Mammary epithelial cell (primary cell): ENCODE measurements at places on chromosomes 2 and 18. TPM values are rescaled to one million over a fixed set of nuclear protein-coding genes. Genes with fewer than 3 reads are reported as not detected.

The CRYGD gene
- not detected in 2 replicates for total RNA-seq

The CHRND gene
- total RNA-seq = not detected

The FAM124B gene
- not detected for total RNA-seq

The RNF25 gene
- 47.1 and 51.0 TPM in 2 replicates for total RNA-seq

The CROCC2 gene
- not detected for total RNA-seq

The CLIP4 gene
- total RNA-seq = 257 TPM

The RBMS1 gene
- total RNA-seq = 52.1 and 61.3 TPM in 2 replicates

The EVX2 gene
- total RNA-seq = not detected in 2 replicates

The SPP2 gene
- total RNA-seq = not detected in 2 replicates

The TMEM37 gene
- total RNA-seq = not detected in 2 replicates

The SP5 gene
- not detected for total RNA-seq

The FN1 gene
- total RNA-seq = 20,313 TPM

The PRKAG3 gene
- not detected for total RNA-seq

The RESP18 gene
- not detected in 2 replicates for total RNA-seq

The CCL20 gene
- total RNA-seq = 0.88 and 1.2 TPM in 2 replicates

The FAM237A gene
- total RNA-seq = not detected in 2 replicates

The CSRNP3 gene
- total RNA-seq = 0.56 and 0.59 TPM in 2 replicates

The DNAH7 gene
- total RNA-seq = 1.0 TPM

The NCKAP5 gene
- total RNA-seq = 7.6 and 10.5 TPM in 2 replicates

The DSC1 gene
- total RNA-seq = 1.2 TPM

The ANKRD30B gene
- total RNA-seq = not detected

The SGO2 gene
- total RNA-seq = 2.0 TPM

The CAPN14 gene
- 0.17 TPM for total RNA-seq

The MC2R gene
- total RNA-seq = not detected
